ENCODE measurements at places on chromosomes 16 and 17.
A peak's percentile ranks its signal among the peaks of the same experiment; 100 is the strongest.

DNA sequence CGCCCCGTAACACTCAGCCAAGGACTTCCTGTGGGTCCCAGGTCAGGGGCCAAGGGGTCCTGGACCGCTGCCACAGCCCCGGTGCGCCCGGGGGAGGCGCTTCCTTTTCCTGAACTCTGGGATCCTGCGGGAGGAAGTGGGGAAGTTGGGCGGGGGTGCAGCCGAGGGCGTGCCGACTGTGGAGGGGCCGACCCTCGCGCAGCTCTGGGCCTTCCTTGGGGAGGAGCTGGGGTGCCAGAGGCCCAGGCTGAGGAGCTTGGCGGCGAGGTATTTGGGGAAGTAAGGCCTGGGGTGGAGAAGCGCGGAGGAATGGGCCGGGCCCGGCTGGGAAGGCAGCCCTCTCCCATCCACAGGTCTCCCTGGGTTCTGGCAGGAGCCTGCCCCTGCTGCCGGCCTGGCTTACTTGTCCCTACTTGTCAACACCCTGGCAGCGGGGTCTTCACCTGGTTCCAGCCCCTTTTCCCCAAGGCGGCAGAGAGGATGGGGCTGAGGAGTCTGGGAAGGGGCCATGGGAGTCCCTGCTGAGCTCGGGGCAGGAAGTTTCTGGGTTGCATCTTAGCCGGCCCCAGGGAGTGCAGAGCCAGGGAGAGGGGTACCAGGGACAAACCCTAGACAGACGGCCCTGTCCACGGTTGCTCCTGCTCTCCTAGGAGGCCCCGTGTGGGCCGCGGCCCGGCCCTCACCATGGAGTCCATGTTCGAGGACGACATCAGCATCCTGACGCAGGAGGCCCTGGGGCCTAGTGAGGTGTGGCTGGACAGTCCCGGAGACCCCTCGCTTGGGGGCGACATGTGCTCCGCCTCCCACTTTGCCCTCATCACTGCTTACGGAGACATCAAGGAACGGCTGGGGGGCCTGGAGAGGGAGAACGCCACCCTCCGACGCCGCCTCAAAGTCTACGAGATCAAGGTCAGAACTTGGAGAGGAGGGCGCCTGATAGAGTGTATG lies 1.7 kb downstream of the TBKBP1 start:
- DNase-seq, result no peak

GRCh38 chr16:67529582-67530012 lies 968 bp downstream of the RIPOR1 start:
- DNase-seq, result no peak

DNA sequence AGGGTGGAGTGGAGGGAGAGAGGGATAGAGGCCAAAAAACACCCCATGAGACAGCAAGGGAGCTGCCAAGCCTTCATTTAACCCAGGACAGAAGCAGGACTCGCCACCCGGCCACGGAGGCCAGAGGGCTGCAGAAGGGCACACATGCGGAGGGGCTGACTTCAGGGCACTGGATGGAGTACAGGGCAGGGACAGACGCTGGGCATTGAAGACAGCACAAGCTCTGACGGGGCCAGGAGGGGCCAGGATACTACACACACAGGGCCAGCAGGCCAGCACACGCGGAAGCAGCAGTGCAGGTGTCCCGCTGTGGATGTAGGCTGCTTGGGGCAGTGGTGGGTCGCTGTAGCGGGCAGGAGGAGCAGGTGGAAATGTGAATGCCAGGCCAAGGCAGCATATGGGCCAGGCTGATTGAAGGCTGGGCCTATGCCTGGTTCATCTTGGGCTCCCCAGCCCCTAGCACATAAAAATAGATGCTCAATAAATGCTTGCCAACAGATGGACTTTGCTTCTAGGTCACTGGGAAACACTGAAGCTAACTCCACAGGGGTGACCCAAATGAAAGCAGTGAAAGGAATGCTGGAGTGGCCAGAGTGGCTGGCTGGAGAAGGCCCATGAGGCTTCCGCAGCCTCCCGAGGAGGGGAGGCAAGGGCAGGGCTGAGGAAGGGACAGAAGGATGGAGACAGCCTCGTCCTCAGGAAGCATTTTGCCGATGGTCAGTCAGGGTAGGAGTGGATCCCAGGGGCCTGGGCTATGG lies 61.6 kb downstream of the GNA13 start:
- DNase-seq, result no peak

DNA sequence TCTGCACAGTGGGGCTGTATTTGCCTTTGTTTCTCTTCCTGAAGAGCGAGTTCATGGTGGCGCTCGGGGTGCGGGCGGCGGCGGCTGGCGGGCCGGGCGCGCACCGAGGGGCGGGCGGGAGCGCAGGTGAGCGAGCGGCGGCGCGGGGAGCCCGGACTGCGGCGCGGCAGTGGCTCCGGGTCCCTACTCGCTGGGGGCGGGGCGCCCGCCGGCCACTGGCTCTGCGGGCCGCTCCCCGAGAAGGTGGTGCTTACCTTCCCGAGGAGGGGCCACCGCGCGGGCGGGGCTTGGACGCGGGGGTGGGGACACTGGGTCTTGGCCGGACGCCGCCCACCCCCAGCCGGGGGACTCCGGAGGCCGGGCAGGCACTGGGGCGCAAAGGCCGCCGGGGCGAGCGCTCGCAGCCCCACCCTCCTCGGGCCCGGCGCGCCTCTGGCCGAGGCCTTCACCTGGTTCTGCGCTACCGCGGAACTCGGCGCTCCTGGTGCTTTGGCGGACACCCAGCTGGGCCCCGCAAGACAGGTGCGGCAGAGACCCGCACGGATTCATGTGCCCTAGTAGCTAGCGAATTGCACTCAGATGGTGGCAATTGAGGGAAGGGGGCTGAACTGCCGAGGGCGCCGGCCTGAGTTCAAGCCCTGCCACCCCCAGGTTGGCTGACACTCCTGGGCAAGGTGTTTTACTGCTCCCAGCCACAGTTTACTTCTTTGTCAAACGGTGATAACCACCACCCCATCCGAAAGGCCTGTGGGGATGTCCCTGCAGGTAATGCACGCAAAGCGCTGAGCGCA lies at the start of gene PPL:
TSS of gene PPL (minus strand) at position 158 of the 791 bp plus-strand sequence. CDS start at position 55, 103 bp downstream.
- DNase-seq, result no peak

GRCh38 chr17:9916108-9916507 lies 11.0 kb upstream of the RCVRN start:
- DNase-seq, result no peak

DNA sequence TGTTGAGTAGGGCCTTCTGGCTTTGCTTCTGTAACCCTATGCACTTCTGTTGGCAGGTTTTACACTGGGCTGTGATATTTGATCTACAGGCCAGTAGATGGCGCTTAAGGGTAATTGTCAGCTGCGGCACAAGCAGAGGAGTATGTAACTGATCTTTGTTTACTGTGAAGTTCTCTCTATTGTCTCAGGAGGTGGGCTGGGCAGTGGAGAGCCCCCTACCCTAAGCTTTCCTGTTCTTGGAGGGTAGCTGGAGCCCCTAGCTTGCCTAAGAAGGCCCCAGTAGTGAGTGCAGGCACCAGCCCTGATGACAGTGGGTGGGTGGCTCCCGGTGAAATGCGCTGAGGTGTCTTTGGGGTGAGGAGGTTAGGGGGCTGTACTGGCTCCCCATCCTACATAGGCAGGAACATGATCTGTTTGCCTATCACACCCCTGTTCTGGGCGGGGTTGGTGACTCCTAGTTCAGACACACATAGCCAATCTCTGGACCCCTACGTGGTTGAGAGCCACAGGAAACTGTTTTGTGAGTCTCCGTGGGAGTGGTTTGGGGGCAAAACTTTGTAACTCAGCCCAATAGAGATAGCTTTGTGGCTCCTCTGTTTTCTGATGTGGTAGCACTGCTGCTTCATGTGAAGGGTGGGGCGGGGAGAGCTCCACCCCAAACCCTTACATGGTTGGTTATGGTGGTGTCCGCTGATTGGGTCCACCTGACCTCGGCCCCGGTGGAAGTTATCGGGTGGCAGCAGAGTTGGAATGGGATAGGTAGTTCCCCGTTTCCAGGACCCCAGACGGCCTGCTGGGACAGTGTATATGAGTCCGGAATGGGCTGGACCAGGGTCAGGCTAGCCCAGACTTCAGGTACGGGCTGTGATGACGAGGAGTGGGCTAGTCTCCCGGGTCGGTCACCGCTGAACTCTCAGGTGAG lies 60.4 kb downstream of the SLFN11 start:
- DNase-seq, result peak; percentile 69

GRCh38 chr16:8585041-8585440 lies 5.3 kb downstream of the TMEM114 start:
- no peak for DNase-seq

- no peak for DNase-seq
Measured at GRCh38 chr16:8537691-8538342, 52.5 kb downstream of the TMEM114 start.

GRCh38 chr17:6054372-6054771 lies 15.8 kb upstream of the WSCD1 start:
- no peak for DNase-seq

DNA sequence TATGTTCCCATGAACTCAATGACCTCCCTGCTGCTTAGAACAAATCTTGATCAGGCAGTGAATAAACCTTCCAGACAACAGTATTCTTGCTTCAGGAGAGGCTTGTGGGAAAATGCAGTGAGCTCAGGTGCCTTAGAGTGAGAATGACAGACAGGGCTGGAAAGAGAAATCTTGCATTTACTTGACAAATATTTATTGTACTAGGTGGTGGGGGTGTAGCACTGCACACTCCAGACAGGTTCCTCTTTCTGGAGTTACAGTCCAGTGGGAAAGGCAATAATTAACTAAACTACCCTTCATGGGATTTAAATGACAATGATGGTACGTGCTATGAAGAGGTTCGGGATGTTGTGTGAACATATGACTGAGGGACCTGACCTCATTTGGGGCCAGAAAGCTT lies 182.9 kb downstream of the SHISA9 start:
- no peak for DNase-seq

DNA sequence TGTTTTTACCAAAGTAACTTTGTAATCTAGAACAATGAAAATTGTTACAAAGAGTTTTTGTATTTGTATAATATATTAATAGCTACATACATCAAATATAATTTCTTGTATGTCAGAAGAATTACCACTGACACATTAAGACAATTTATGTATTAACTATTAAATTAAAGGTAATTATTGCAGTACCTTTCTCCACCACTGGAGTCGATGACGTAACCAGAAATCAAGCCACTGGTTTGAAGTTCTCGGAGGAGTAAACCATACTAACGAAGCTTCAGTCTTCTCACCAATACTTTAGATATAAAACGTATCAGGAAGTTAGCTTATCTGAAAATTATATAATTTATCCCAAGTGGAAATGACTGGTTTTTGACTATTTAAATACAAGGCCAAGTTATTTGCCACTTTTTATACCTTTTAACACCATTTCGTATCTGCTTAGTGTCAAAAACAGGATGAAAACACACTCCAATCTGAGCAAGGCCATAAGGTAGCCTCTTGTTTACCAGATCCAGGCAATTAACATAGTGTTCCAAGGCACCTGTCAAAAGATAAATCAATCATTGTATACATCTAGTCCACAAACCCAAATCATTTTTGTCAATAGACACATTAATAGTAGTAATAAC lies 4.3 kb downstream of the POLG2 start:
- DNase-seq, result no peak

DNA sequence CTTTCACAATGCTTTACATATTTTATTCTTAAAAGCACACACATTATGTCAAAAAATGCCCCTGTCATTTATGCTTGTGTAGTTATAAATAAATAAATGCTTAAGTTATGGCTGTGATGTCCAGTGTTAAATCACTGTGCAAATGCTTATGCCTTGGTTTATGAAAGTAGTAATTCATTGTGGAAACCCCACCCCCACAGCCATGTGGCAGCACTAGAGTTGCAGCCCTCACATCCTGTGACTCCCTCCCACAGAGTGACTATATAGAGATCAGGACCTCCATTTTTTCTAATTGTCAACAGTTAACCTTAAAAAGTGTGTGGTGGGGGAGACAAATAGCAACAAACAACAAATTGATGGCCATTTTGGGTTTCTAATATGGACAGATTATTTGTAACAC lies 2.4 kb downstream of the SKAP1 start:
- peak; percentile 75 for DNase-seq

- no peak for DNase-seq
Measured at GRCh38 chr17:172401-172800, 9.0 kb downstream of the DOC2B start.

GRCh38 chr17:45092911-45093430 lies 31.9 kb downstream of the NMT1 start:
- DNase-seq, result no peak

DNA sequence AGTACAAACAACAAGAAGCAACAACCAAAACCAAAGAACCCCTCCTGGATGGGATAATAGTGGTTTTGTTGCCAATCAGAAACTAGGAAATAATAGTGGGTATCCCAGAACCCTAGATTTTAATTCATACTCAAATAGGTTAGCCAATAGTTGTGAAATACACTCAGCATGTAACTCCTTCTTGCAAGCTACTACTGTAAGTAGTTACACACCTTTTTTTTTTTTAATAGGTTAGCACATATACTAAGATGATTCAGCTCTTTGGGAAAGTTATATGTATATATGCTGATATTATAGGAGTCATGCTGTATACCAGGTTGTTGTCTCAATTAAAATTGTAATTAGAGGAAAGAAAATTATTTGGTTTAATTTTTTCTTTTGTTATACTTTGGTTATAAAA lies 92.5 kb upstream of the HAS3 start:
- DNase-seq, result no peak

- DNase-seq, result no peak
Measured at GRCh38 chr17:75301049-75301448, 11.8 kb upstream of the SLC25A19 start.

DNA sequence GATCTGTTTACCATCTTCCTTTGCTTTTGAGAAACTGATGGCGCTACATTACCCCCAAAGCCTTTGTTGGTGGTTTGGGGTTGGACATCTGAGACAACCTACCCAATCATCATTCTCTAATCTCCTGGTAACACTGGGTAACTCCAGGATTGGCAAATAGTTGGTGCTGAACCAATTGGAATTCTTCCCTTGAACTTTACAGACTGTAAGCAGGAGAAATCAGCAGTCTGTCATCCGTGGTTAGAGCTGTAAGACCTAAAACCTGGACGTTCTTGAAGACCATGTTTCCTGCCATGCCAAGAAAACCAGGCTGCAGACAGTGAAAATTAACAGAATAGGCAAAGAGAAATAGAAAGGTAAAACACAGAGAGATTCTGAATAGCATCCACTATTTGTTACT lies 398.8 kb upstream of the SALL1 start:
- no peak for DNase-seq

DNA sequence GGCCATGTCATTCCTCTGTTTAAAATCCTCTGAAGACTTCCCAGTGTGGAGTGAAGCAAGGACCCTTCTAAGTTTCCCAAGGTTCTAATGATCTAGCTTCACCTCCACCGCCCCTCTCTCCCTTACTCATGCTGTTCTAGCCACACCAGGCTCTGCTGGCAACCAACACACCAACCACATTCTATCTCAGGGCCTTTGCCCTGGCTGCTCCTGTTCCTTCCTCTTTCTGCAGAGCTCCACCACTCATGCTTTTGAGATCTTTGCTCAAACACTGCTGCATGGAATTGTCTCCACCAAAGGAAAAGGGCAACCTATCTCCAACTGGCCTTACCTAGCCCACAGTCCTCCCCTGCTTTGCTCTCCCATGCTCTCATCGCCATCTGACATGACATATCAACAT lies 128.7 kb downstream of the XYLT1 start:
- DNase-seq, result no peak

GRCh38 chr17:36705283-36705795 lies 104.0 kb downstream of the MRM1 start:
- DNase-seq, result no peak

Data from activated naive CD4-positive, alpha-beta T cell treated with Interleukin-2 at 50 U/mL for 16 hours (primary cell).